CD4-positive, CD25-positive, alpha-beta regulatory T cell (primary cell): ENCODE measurements at places on chromosomes 2 and 18. TPM values are rescaled to one million over a fixed set of nuclear protein-coding genes. Genes with fewer than 3 reads are reported as not detected.

Gene DAPL1
- polyA plus RNA-seq: not detected

Gene MFSD2B
- polyA plus RNA-seq: not detected

Gene GCFC2
- polyA plus RNA-seq: 27.6 TPM

Gene IL36B
- polyA plus RNA-seq: not detected

Gene PSMA8
- polyA plus RNA-seq: 0.73 TPM

Gene DHRS9
- not detected for polyA plus RNA-seq

Gene TM4SF20
- not detected for polyA plus RNA-seq

Gene TYMS
- 4.9 TPM for polyA plus RNA-seq

Gene SNED1
- polyA plus RNA-seq: 2.0 TPM

Gene SFTPB
- polyA plus RNA-seq: not detected

Gene ASXL2
- polyA plus RNA-seq: 8.2 TPM

Gene COX7A2L
- polyA plus RNA-seq: 191 TPM

GRCh38 chr18:49698525-49699025 is 114.8 kb downstream of the ACAA2 start:
- no peak for DNase-seq
- no peak overlapping the region for H3K27ac ChIP-seq
- no peaks in the 10 kb centered on the region for H3K36me3 ChIP-seq

DNA sequence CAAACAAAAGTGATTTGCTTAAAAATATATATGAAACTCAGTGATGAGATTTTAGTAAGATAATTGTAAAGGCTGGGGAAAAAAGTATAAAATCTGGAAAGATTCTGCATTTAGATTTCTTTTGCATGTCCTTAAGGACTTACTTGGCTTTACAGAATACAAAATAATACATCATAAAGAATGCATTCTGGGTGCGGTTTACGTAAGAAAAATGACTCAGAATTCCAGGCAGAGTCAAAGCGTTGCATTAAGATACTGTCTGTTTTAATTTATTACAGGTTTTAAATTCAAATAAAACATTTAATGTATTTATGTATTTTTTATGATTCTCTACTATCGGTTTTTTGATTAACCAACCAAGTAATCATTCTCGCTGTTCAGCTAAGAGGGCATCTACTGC is 178.0 kb downstream of the SH3BP4 start:
- H3K27ac ChIP-seq: no peak overlapping the region
- H3K4me3 ChIP-seq: no peak overlapping the region
- H3K27me3 ChIP-seq: peaks cover 8% of the 10 kb centered on the region
- no peaks in the 10 kb centered on the region for H3K4me1 ChIP-seq

DNA sequence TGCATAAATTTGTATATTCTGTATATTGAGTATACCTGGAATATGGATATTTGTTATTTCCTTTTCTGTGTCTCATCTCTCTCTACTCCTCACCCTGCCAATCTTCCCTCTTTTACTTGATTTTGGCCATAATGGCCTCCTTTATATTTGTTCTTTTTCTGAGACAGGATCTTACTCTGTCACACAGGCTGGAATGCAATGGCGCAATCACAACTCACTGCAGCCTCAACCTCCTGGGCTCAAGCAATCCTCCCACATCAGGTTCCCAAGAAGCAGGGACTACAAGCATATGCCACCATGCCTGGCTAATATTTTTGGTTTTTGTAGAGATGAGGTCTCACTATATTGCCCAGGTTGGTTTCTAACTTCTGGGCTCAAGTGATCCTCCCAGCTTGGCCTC is 30.5 kb downstream of the PREPL start:
- DNase-seq: no peak
- H3K27ac ChIP-seq: no peak overlapping the region
- H3K27me3 ChIP-seq: no peaks in the 10 kb centered on the region
- H3K4me3 ChIP-seq: no peak overlapping the region
- H3K4me1 ChIP-seq: no peaks in the 10 kb centered on the region

DNA sequence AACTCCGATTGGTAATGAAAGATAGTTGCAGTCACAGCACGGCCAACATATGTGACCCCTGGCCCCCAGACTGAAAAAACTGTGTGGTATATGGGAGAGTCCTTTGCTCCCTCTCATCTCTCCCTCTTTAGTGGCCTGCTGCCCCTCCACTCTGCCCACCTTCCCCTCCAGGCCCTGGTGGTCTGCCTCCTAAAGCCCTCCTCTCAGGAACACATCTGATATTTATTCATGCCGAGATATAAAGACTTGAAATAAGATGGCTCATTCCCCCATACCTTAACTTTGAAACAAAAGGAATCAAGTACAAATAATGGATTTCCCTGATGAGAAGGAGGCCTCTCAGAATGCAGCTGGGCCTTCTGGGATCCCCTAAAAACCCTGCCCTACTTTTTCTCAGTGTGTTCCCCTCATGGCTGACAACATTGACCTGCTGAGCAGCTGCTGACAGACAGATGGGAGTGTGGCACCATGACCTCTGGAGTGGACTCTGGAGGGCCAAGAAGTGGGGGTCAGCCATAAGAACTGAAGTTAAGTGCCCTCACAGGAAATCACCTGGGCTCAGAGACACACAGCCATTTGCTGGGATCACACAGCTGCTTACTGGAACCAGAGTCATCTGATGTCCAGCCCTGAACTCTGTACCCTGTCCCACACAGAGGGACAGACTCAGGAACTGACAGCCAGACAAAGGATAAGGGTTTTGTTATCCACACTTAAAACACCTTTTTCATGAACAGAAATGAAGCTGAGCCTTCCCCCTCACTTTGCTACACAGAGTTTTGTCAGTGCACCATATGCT is 39.8 kb upstream of the ST8SIA3 start:
- H3K4me3 ChIP-seq: no peak overlapping the region
- no peak overlapping the region for H3K27ac ChIP-seq
- H3K36me3 ChIP-seq: no peaks in the 10 kb centered on the region
- no peaks in the 10 kb centered on the region for H3K4me1 ChIP-seq

- H3K4me3 ChIP-seq: no peak overlapping the region
- H3K27ac ChIP-seq: no peak overlapping the region
- no peaks in the 10 kb centered on the region for H3K4me1 ChIP-seq
- no peak for DNase-seq
- no peaks in the 10 kb centered on the region for H3K36me3 ChIP-seq
Measured at GRCh38 chr2:75519843-75520242, 40.9 kb downstream of the EVA1A start.

DNA sequence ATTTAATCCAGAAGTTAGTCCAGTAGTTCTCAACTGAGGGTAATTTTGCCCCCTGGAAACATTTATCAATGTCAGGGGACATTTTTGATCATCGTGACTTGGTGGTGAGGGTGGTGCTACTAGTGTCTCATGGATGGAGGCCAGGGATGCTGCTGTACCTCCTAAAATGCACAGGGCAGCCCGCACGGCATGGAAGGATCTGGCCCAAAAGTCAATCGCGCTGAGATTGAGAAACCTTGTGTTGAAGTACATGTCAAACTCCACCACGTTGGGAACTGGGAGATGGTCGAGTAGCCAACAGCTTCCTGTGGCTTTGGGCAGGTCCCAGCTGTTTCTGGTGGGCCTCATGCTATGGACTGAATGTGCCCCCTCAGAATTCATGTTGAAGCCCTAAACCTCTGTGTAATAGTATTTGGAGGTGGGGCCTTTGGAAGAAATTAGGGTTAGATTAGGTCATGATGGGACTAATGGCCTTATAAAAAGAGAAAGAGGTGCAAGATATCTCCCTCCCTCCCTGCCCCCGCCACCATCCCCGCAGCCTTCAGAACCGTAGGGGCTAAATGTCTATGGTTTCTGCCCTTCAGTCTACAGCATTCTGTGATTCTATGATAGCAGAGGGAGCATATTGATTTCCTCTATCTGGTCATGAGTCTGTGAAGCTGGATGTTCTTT is 259.7 kb downstream of the MYCN start:
- no peak for DNase-seq
- H3K36me3 ChIP-seq: no peaks in the 10 kb centered on the region
- no peaks in the 10 kb centered on the region for H3K27me3 ChIP-seq
- H3K4me3 ChIP-seq: no peak overlapping the region
- H3K27ac ChIP-seq: no peak overlapping the region

- no peak for DNase-seq
- no peak overlapping the region for H3K4me3 ChIP-seq
- H3K27ac ChIP-seq: no peak overlapping the region
- H3K36me3 ChIP-seq: no peaks in the 10 kb centered on the region
- no peaks in the 10 kb centered on the region for H3K27me3 ChIP-seq
- peaks cover 14% of the 10 kb centered on the region for H3K4me1 ChIP-seq
Measured at GRCh38 chr18:62953663-62954062, 238.3 kb downstream of the PHLPP1 start.

DNA sequence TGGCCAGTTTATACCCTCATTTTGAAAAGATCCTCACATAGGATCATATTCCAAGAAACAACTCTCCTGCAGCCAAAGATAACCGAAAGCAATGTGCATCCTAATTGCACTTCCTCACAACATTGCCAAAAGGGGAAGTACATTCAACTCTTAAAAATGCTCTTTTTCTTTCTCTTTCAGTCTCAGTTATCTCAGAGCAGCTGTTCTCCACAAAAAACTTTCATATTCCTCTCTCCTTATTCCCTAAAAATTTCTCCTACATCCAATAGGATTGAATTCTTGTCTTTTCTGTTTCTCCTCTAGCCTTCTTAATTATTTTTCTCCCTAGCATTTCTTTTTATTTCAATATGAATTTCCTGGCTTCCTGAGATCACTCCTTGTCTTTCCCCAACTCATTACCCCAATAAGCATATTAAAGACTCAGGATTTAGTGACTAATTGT is 7.4 kb upstream of the VRK2 start:
- no peaks in the 10 kb centered on the region for H3K4me1 ChIP-seq
- H3K36me3 ChIP-seq: no peaks in the 10 kb centered on the region
- DNase-seq: no peak
- H3K4me3 ChIP-seq: no peak overlapping the region
- no peak overlapping the region for H3K27ac ChIP-seq
- no peaks in the 10 kb centered on the region for H3K27me3 ChIP-seq

DNA sequence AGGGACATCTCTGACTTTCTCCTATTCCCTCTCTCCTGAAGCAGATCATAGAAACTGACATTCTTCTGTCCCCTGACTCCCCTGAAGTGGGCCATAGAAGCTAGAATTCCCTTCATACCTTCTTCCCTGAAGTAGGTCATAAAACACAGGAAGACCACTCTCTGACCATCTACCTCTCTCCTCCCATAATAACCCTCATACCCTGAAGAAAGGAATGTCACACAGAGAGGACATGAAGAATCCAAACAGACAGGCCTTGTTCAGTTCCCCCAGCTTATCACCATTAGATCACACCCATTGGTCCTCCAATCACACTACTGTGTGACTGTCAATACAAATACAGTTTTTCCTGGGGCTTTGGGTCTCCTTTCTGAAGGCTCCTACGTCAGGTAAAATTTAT is 347.1 kb downstream of the DLGAP1 start:
- no peaks in the 10 kb centered on the region for H3K36me3 ChIP-seq
- H3K4me1 ChIP-seq: no peaks in the 10 kb centered on the region

DNA sequence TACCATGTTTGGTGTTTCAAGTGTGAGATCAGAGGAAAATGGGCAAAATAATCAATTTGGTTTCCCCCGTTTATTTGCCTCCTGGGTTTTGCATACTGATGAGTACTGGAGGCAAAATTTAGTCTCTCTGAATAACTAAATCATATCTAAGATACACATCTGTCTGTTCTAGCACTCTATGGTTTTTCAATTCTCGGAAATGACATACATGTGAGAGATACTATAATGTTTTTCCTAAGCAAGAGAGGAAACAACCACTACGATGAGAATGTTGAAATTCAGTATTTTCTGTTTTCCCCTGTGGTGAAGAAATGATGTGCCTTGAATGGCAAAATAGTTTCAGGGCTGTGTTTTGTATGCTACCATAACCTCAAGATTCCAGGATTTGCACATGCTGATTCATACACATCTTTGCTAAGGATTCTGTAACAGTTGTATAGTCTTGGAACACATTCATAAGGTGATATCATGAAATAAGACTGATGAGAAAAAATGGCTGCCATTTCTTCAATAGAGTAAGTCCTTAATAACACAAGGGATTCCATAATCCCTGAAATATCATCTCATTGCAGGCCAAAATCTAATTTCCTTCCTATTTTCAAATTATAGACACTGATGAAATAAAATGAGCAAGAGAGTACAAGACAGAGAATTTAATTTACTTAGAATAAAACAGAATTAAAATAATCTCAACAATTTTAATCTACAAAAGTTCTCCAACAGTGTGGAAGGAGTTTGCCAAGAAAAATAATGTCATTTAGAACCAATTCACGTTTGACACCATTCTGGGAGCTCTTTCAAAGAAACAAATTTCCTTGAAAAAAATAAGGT is 316.6 kb downstream of the FIGN start:
- no peak for DNase-seq
- no peaks in the 10 kb centered on the region for H3K4me1 ChIP-seq
- no peaks in the 10 kb centered on the region for H3K27me3 ChIP-seq
- H3K4me3 ChIP-seq: no peak overlapping the region
- H3K27ac ChIP-seq: no peak overlapping the region

GRCh38 chr2:191821078-191821477 is 25.8 kb downstream of the CAVIN2 start:
- no peak for DNase-seq
- H3K27ac ChIP-seq: no peak overlapping the region
- H3K27me3 ChIP-seq: peaks cover 11% of the 10 kb centered on the region
- H3K4me3 ChIP-seq: no peak overlapping the region
- H3K4me1 ChIP-seq: no peaks in the 10 kb centered on the region
- H3K36me3 ChIP-seq: no peaks in the 10 kb centered on the region

DNA sequence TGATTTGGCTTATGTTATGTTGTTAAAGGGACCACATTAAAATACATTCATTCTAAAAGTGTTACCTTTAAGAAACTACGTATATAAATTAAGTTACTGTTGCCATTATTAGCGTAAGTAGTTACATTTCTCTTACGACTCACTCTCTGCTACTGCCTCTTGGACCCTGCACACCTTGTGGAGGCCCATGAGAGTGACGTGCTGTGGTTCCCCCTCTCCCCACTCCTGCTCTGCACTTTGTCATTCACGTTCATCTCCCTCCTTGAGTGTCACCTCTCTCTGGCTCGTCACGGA is 830 bp upstream of the MERTK start:
- H3K27me3 ChIP-seq: peaks cover 12% of the 10 kb centered on the region
- peak overlapping the region; percentile 61 for H3K4me3 ChIP-seq
- H3K36me3 ChIP-seq: no peaks in the 10 kb centered on the region
- no peak overlapping the region for H3K27ac ChIP-seq

DNA sequence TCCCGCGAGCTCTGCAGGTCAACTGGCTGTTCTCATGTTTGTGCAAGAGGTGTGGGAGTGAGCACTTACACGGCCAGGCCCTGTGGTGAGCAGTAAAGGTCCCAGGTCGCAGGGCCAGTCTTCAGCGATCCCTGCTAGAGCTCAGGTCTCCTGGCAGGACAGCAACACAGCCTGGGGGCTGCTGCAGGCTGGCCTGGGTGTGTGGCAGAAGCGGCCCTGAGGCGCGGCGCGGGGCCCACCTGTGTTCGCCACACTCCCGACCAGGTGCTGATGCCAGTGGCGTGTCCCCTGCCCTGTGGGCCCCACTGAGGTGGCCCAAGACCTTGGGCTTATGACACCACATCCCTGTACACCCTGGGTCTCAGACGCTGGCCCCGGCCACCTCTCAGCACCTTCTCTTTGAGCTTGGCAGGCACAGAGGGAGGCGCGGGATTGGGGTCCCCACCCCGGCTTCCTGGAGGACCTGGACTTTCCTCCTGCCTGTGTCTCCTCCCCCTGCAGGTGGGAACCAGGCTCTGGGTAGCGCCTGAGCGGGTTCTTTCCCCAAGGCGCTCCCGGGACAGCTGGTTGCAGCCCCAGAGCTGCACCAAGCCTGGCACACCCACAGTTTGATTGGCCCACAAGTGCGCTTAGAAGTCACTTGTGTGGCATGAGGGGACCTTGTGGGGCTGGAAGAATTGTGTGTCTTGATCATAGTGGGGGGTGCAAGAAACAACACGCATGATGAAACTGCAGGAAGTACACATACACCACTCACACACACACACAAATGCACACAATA is 59.2 kb downstream of the TWIST2 start:
- no peaks in the 10 kb centered on the region for H3K4me1 ChIP-seq
- no peak overlapping the region for H3K27ac ChIP-seq
- no peaks in the 10 kb centered on the region for H3K36me3 ChIP-seq
- no peak for DNase-seq
